ENCODE measurements at places on chromosomes 1 and 21. TPM values are rescaled to one million over a fixed set of nuclear protein-coding genes. Genes with fewer than 3 reads are reported as not detected.

ASAP3 gene
- 35.2 TPM for total RNA-seq

FMOD gene
- 59.8 TPM for total RNA-seq

GRCh38 chr1:172758259-172758658, 99.4 kb downstream of the FASLG start:
- no peaks in the 10 kb centered on the region for H3K36me3 ChIP-seq
- H3K4me1 ChIP-seq: peaks cover 5% of the 10 kb centered on the region
- no peak overlapping the region for H3K27ac ChIP-seq
- no peak for DNase-seq
- no peaks in the 10 kb centered on the region for H3K27me3 ChIP-seq

DNA sequence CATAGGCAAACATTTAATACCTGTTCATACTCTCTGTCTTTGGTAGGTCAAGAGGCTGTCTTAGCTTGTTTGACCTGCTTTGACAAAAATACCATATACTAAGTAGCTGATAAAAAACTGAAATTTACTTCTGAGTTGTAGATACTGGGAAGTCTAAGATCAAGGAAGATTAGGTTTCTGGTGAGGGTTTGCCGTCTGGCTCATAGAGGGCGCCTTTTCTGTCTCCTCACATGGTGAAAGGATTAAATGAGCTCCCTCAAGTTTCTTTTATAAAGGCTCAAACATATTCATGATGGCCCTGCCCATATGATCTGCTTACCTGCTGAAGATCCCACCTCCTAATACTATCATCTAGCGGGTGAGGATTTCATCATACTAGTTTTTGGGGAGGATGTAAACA, 1076.1 kb upstream of the NCAM2 start:
- H3K4me1 ChIP-seq: no peaks in the 10 kb centered on the region
- no peaks in the 10 kb centered on the region for H3K27me3 ChIP-seq
- H3K27ac ChIP-seq: no peak overlapping the region
- H3K4me3 ChIP-seq: no peak overlapping the region
- no peaks in the 10 kb centered on the region for H3K36me3 ChIP-seq
- no peak for DNase-seq

GRCh38 chr1:115182012-115182715, 92.9 kb upstream of the TSPAN2 start:
- no peak overlapping the region for H3K4me3 ChIP-seq
- no peaks in the 10 kb centered on the region for H3K4me1 ChIP-seq
- DNase-seq: no peak
- H3K36me3 ChIP-seq: no peaks in the 10 kb centered on the region
- H3K27ac ChIP-seq: no peak overlapping the region
- H3K27me3 ChIP-seq: no peaks in the 10 kb centered on the region

- H3K4me1 ChIP-seq: peaks cover 59% of the 10 kb centered on the region
- peak overlapping the region; percentile 54 for H3K4me3 ChIP-seq
- no peak overlapping the region for H3K27ac ChIP-seq
- no peak for DNase-seq
- H3K36me3 ChIP-seq: peaks cover 4% of the 10 kb centered on the region
Observed at GRCh38 chr1:154499446-154499845, 2.6 kb upstream of the TDRD10 start.

DNA sequence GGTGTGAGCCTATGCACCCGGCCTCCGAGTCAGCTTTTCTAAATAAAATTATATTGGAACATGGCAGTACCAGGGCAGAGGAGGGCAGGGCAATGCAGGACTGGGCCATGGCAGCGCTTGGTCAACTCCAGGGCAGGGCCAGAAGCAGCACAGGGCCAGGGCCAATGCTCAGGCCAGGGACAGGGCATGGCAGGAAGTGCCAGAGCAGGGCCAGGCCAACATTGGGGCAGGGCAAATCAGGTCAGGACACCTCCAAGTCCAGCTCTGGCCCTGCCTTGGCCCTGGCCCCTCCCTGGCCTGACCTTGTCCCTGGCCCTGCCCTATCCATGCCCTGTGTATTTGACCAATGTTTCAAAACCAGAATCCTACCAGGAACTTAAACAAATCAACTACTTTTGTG, 156.1 kb downstream of the LIPI start:
- no peaks in the 10 kb centered on the region for H3K36me3 ChIP-seq
- H3K27ac ChIP-seq: no peak overlapping the region
- no peaks in the 10 kb centered on the region for H3K4me1 ChIP-seq
- no peak overlapping the region for H3K4me3 ChIP-seq
- H3K27me3 ChIP-seq: no peaks in the 10 kb centered on the region

GRCh38 chr21:43694437-43695079, 24.4 kb upstream of the PDXK start:
- no peaks in the 10 kb centered on the region for H3K27me3 ChIP-seq
- no peak overlapping the region for H3K27ac ChIP-seq
- no peak overlapping the region for H3K4me3 ChIP-seq
- no peak for DNase-seq
- no peaks in the 10 kb centered on the region for H3K4me1 ChIP-seq
- peaks cover 67% of the 10 kb centered on the region for H3K36me3 ChIP-seq

DNA sequence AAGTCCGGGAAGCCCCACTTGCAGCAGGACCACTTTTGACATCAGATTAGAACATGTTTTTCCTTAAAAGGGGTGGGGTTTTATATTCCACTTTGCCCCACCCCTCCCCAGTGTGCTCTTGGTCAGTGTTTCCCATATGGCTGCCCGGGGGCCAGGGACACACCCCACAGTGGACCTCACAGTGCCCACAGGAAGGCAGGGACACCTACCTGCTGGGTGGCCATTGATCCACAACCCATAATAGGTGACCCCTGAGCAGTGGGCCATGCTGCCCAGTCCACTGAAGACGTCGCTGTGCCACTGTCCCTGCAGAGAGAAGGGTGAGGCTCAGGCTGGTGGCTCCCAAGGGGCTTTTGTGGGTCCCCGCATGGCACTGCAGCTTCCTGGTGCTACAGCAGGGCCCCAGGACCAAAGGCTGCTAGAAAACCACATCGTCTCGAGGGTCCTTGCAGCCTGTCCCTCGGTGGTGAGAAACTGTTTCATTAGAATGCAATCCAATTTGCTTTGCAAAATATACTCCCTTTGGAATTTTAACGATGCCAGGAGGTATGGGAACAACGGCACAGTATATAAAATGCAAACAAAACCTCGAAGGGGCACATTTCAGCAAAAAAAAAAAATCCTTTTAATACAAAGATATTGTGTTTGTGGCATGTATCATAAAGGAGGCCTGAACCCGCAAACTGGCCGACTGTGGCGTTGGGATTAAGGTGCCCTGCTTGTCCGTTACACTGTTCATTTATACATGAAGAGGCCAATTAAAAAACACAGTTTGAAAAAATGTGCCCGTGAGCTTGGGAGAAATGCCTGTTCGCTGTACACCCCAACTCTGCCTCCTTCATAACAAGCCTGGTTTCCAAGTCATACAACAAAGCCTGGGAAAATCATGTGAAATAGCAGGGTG, 16.9 kb downstream of the MORN1 start:
- H3K4me3 ChIP-seq: no peak overlapping the region
- H3K4me1 ChIP-seq: no peaks in the 10 kb centered on the region
- no peak for DNase-seq
- no peaks in the 10 kb centered on the region for H3K27me3 ChIP-seq

GRCh38 chr1:116292929-116293725, 79.9 kb upstream of the ATP1A1 start:
- H3K4me1 ChIP-seq: no peaks in the 10 kb centered on the region
- no peak overlapping the region for H3K4me3 ChIP-seq
- DNase-seq: no peak

DNA sequence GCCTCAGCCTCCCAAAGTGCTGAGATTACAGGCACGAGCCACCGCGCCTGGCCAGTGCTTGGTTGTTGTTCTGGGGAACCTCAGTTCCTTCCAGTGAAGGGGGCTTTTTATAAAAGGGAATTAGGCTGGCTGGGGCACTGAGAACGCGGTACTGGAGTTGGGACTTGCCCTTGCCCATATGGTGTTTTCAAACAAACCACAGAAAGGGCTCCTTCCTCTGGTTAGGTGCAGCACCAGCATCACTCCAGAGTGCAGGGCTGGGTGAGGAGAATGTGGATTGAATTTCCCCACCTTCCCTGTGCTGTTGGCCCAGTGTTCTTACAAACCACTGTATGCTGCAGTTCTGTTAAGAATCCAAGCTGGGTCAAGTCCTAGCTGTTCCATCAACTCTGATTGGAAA, 5.3 kb downstream of the MAN1C1 start:
- no peaks in the 10 kb centered on the region for H3K36me3 ChIP-seq
- H3K4me1 ChIP-seq: peaks cover 29% of the 10 kb centered on the region
- no peak overlapping the region for H3K27ac ChIP-seq
- no peak for DNase-seq
- no peak overlapping the region for H3K4me3 ChIP-seq
- peaks cover 12% of the 10 kb centered on the region for H3K27me3 ChIP-seq

GRCh38 chr1:175773571-175773970, 30.2 kb upstream of the TNR start:
- no peaks in the 10 kb centered on the region for H3K27me3 ChIP-seq
- H3K4me1 ChIP-seq: no peaks in the 10 kb centered on the region
- H3K27ac ChIP-seq: no peak overlapping the region
- no peaks in the 10 kb centered on the region for H3K36me3 ChIP-seq

Measured in left lung (tissue), 14 donors.